T-cell (primary cell): ENCODE measurements at places on chromosomes 1 and 21.

- no peak for DNase-seq
Measured at GRCh38 chr21:45423968-45424853, 19.2 kb downstream of the COL18A1 start.

DNA sequence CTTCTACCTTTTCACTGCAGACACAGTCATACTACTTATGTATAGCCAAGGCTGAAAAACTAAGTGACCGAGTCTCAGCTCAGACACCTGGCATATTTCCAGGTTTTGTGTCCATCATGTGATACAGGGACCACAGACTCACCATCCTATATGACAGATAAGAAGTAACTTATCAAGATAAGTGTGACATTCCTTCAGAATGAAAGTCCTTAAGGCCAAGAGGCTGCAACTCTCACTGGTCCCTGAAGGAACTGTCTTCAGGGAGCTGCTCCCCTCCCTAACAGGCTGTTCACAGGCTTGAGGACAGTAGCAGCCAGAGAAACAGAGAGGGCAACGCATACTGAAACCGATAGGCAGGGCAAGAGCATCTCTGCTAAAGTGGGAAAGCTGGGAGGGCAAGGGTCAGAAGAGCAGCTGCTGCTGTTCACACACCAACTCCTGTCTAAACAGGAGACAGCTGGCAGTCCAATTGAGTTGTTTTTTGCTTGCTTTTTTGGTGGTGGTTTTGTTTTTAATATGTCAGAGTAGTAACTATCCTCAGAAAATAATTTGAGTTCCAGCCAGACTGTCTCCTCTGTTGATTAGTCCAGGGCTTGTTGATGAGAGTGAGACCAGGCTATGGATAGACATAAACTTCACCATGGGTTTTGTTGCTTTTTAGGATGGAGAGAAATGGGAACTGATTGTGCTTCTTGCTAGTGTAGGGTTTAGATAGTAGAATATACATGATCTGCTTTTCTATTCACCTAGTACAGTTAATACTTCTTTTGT lies 67.7 kb downstream of the MACF1 start:
- no peak for DNase-seq

GRCh38 chr1:6317098-6317760 lies 56.3 kb upstream of the GPR153 start:
- DNase-seq = no peak

- no peak for DNase-seq
Measured at GRCh38 chr1:109691759-109692158, 4.1 kb downstream of the GSTM1 start.

- no peak for DNase-seq
Measured at GRCh38 chr1:234488054-234489006, 9.4 kb upstream of the TARBP1 start.

- DNase-seq = no peak
Measured at GRCh38 chr1:57623791-57624538, 200.1 kb upstream of the DAB1 start.
